HL-60 (cell line): ENCODE measurements at places on chromosomes 7 and 10.

GRCh38 chr10:14476641-14477407 lies 146.1 kb upstream of the FRMD4A start:
- no peak for DNase-seq

DNA sequence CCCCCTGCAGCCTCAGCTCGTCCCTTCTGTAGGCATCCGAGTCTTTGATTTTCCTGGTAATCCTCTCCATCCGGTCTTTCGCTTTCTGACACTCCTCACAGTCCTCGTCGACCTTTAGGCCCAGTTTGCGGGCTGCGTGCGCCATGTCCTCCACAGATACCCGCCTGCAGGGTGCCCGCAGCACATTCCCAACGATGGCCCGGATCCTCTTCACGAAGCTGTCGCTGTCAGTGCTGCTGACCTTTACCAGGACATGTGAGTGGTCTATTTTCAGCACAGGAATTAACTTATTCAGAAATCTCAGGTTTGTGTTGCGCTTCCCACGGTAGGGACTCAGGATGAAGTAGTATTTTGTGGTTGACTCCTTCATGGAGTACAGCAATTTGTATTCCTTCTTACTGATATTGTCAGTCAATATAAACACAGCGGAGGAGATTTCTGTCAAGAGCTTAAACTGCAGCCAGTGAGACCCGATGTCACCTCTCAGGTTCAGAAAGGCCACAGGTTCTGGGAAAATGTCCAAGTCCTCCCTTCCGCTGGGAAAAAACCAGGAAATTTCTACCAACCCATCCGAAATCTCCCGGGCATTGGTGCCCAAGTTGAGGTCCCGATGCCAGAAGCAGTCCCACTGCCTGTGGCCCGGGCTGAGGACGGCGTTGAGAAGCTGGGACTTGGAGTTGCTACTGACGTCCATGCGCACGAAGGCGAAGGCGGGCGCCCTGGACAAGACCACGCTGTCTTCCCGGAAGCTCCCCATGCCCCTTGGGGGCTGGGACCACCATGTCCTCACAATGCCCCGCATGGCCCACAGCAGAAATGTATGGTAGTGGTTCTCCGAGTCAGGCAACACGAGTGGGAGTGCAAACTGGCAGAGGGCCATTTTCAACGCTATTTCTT lies 8.9 kb upstream of the MRPS24 start:
- no peak for DNase-seq

GRCh38 chr7:88254721-88255424 lies 35.0 kb upstream of the SRI start:
- DNase-seq, result no peak

DNA sequence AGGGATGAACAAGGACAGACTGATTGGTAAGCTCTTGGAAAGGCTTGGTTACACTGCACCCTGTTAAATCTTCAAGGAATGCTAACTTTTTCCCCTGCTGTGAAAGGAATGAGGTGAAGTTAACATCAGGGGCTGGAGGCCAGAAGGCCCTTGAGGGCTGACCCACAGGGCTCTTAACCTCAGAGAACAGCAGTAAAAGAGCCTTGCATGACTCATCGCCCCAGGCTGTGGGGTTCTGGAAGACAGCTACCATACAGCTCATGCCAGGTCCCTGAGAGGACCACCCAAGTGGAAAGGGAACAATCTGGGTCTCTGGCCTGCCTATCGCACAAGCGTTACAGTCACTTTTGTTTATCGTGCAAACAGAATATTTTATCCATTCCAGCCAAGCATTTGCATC lies 54.4 kb downstream of the CYP2C9 start:
- DNase-seq, result no peak

DNA sequence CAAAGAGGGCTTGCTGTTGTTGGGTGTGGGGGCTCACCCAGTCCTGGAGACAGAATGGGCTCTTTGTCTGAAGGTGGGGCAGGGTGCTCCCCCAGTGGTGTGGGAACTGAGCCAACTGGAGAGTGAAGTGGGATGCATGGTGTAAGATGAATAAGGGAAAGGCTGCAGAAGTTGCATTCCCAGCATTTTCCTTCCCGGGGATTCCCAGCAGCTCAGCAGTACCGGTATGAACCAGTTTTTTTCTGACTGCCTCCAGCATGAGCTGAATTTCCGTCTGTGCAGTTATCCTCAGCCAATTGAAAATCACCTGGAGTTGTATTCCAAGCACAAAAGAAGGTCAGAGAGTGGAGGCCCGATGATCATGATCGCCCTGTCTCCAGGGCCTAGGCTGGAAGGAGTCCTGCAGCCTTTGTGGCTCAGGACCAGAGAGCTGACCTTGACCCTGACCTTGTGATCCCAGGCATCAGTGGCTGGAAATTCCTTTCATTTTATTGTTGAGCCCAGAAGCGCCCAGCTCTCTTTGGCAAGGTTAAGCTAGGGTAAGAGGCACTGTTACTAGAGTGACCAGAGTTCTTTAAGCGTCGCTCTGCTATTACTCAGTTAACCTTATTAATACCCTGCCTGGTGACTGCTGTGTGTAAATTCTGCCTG lies 33.4 kb downstream of the OGDH start:
- DNase-seq, result no peak

GRCh38 chr7:46461334-46461777 lies 540.3 kb upstream of the IGFBP3 start:
- DNase-seq, result no peak

GRCh38 chr10:84424731-84425167 lies 96.4 kb downstream of the CCSER2 start:
- no peak for DNase-seq

- DNase-seq, result no peak
These were observed 553.3 kb downstream of the MDFIC start for GRCh38 chr7:115475206-115475605.

- DNase-seq, result no peak
These were observed 60.8 kb upstream of the NMT2 start for GRCh38 chr10:15229268-15229667.

DNA sequence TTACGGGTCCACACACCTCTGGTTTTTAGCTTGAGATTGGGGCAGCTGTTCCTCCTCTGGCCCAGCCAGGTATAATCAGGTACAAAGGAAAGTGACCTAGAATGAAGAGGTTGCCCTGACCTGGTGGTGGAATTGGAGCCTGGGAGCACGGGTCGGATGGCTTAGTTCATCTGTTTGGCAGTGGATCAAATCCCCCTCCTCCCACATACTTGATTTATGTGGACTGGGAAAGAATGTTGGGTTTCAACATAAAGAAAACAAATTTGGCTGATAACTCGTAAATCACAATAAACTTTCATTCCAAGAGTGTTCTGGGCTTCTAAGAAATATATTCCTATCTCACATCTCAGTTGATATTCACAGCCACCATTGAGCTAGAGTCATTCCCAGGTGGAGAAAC lies 186.8 kb downstream of the CUX1 start:
- DNase-seq, result no peak

GRCh38 chr10:131549116-131549515 lies 237.6 kb upstream of the TCERG1L start:
- no peak for DNase-seq

- no peak for DNase-seq
These were observed 205.9 kb downstream of the MBL2 start for GRCh38 chr10:52566471-52567246.

DNA sequence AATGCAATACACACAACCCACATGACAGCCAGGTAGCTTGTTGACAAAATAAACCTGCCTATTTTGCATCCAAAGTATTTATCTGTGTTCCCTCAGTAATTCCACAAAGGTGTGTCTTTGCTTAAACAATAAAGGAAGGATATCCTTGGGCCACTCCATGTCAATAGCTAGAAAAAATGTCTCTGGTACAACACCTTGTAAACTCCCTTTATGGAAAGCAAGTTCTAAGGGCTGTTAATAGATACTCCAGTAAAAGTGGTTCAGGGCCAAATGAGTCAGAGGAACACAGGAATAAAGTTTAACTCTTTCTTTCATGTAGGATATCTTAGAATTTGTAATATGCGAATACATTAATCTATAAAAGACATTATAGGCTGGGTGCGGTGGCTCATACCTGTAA lies 96.9 kb upstream of the LRRTM3 start:
- DNase-seq, result no peak

DNA sequence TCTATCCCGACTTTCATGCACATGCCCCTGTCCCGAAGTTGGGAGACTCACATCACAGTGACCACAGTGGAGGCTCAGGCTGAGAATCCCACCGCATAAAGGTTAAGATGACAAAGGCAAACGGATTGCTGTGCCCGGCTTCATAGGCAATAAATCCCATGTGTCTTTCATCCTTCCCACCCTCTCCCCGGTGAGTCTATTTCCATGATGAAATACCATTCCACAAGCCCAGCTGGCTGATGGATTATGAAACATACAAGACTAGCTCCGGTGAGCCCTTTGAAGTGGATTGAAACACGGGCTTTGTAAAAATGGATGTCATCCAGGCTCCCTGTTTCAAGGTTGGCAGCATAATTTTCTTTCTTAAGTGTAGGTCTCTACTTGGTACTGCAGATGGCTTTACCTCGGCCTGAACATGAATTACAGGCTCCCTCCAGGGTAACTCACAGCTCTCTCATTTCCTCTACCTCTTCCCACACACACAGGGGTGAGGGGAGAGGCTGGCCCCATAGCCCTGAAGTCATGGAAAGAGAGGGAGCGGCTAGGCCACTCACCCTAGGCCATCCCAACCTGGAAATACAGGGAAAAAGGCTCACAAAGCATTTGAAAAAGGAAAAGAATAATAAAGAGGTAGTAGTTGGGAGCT lies 92.0 kb upstream of the CALN1 start:
- no peak for DNase-seq

DNA sequence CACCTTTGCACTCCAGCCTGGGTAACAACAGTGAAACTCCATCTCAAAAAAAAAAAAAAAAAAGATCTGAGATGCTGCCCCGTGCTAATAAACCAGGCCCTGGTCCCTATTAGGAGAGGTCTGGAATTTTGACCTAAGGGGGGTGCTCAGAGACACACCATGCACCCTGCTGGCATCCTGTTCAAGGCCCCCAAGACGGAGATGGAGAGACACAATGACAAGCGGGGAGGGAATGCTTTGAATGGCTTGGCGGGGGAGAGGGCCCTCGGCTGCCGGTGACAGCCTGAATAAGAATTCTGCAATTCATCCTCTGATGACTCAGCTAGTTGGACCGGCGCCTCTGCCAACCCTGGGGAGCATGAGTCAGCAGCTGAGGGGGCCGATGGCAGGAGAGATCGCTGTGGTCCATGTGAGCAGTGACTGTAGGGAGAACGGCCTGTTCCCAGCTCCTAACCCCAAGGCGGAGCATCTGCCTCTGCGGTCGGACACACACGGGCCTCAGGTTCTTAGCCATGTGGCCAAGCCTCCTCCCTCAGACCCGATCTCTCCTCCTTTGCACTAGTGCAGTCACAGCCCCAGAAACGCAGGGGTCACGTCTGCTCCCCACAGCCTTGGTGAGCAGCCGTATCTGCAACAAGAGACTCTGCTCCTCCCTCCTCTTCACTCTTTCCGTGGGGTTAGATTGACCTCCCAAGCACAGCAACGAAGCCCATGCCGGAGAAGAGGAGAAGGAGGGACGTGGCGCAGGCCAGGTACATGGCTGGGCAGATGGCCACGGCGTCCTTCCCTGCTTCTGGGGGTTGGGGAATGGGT lies 14.9 kb downstream of the TRIM56 start:
- DNase-seq, result peak; percentile 91

GRCh38 chr10:130642926-130643325 lies 506.7 kb downstream of the GLRX3 start:
- no peak for DNase-seq

GRCh38 chr10:28711776-28712175 lies 34.5 kb downstream of the BAMBI start:
- DNase-seq, result no peak

- peak; percentile 93 for DNase-seq
These were observed 3.0 kb downstream of the IRF5 start for GRCh38 chr7:128940494-128941322.

DNA sequence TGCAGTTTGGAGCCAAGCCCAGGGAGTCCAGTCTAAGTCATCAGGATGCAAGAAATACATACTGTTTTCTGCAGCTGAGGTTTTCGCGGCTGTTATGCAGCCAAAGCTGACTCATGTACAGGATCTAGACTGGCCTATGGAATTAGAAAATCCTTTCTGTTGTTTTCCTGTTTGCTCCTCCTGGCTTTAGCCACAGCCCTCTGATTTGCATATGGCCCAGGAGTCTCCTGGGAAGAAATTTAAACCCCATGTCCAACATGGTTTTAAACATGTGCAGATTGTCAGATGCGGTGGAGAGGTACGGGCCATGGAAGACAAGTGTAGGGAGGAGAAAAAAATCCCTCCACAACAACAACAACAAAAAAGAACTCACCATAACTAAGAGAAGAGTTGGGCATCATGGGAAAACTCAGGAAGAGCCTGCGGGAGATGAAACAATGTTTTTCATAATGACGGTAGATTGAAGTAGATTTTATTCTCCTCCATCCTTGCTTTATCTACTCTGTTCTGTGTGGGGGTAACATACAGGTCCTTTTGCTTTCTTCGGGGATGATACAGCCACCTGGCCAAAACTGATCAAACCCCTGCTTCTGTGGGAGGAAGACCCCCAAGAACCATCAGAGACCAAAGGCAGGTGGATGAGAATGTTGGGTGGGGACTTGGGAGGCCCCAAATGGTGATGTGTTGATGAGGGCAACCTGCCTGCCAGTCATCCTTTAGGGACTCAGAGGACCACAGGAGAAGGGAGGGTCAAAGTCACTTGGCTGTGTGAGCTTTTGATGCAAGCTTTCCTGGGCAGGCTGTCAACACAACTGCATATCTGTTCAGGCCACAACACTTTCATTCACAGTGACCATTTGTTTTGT lies 29.8 kb upstream of the GNA12 start:
- DNase-seq, result no peak
